ENCODE measurements at places on chromosomes 16 and 17. TPM values are rescaled to one million over a fixed set of nuclear protein-coding genes. Genes with fewer than 3 reads are reported as not detected.

DNA sequence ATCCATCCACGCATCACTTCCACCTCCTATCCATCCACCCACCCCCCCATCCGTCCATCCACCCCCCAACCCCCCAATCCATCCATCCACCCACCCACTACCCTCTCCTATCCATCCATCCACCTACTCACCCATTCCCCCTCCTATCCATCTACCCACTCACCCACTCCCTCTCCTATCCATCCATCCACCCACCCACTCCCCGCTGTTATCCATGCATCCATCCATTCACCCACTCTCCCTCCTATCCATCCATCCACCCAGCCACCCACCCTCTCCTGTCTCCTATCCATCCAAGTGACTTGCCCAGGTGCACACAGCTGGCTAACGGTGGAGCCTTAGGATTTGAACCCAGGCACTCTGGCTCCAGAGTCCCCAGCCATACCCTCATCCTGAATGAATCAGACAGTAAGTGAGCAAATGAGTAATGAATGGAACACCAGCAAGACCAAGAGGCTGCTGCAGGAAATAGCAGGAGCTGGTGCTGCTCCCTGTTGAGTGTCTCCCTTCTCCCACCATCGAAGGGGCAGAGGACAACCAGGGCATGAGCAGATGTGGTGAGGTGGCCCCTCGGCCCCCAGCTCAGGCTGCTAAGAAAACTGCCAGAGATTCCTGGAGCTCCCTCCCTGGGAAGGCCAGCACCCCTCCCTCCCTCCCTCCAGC lies 62.5 kb downstream of the LITAF start:
- no peak for DNase-seq

The MYO15B gene
- total RNA-seq, result 787 TPM

GRCh38 chr17:6588165-6588564 lies 31.8 kb upstream of the PITPNM3 start:
- DNase-seq, result no peak

DNA sequence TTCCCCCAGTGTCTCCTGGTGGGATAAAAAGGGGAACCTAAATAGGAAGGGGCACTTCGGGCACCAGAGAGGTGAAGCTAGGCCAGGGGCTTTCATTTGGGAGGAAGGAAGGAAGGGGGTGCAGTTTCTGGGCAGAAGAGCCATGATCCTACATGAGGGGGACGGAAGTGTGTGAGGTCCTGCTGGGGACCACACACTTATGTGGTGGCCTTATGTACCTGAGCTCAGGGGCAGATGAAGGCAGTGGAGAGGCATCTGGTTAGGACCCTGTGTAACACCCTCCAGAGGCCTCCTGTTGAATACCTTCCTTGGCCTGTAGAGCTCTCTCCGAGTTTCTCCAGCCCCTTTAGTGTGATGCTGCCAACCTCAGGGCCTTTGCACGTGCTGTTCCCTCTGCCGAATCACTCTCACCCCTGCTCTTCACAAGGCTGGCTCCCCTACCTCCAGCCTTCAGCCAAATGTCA lies 21.2 kb downstream of the IGFBP4 start:
- DNase-seq, result no peak

The NUP85 gene
- total RNA-seq, result 39.7 TPM

DNA sequence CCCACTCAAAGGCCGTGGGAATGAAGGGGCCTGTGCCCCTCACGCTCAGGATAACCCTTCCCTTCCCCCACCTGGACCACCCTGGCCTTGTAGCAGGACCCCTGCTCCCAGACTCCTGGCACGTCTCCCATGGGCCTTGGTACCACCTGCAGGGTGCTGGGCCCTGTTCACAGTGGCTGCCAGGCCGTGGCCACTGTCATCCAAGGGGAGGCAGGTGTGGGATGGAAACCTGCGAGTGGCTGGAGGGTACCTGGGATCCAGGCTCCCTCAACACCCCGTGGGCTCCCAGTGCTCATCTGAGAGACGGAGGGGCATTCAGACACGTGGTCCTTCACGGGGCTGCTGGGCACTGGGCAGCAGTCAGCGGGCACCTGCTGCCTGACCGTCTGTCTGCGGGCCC lies 75.6 kb upstream of the CIBAR2 start:
- DNase-seq, result no peak

- DNase-seq, result no peak
These were observed 21.5 kb downstream of the DCAF7 start for GRCh38 chr17:63571632-63572310.

GRCh38 chr16:1309888-1310831 lies 724 bp downstream of the UBE2I start:
- peak; percentile 65 for DNase-seq

- no peak for DNase-seq
These were observed 52.3 kb downstream of the CYB5D2 start for GRCh38 chr17:4195306-4195705.

DNA sequence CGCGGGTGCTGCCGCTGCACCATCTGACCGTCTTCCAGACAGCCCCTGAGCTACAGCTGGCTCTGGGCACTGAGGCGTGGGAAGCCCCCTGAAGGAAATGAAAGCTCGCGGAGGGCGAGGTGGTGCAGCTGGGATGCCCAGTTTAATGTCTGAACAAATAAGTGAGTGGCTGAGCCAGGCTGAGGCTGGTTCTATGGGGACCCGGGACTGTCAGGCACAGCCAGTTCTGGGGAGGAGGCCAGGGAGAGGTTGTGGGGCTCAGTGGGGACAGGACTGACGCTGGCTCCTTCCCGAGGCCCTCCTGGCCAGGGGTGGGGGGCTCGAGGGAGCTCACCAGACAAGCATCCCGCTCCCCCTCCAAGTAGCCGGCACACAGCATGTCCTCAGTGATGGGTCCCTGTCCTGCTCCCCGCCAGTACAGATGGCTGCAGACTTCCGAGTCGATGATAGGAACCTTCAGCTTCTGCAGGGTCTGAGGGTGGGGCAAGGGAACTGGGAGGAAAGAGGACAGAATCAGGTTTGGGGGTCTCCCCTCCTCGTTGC lies 4.4 kb downstream of the PRSS22 start:
- no peak for DNase-seq

DNA sequence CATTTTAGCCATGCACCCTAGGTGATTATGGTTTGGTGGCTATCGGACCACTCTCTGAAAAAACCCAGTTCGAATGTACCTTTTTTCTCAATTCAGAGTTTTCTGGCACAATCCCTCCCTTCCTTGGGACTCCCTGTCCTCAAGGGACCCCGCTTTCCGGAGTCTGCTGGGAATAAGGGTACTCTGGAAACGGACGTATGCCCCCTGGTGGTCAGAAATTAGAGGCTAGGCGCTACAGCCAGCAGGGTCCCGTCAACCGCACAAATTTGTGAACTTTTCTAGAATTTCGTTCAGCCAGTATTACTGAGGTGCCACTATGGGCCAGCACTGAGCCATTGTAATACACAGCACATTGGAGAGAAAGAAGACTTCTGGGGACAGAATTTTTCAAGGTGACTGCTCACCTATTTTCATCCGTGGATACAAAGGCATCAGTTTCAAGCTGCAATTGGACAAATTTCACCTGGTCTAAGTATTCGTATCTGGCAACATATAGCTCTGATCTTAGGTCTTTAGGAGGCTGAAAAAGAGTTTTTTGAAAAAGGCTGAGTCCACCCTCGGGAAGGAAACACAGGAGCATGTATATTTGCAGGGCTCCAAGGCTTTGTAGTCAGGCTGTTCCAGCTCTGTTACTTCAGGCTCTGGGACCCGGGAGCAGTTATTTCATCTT lies 27.1 kb upstream of the CRYBA1 start:
- peak; percentile 77 for DNase-seq

The HBA1 gene
- total RNA-seq, result 4.4 TPM

GRCh38 chr16:3934491-3935181 lies 54.1 kb upstream of the CREBBP start:
- no peak for DNase-seq

DNA sequence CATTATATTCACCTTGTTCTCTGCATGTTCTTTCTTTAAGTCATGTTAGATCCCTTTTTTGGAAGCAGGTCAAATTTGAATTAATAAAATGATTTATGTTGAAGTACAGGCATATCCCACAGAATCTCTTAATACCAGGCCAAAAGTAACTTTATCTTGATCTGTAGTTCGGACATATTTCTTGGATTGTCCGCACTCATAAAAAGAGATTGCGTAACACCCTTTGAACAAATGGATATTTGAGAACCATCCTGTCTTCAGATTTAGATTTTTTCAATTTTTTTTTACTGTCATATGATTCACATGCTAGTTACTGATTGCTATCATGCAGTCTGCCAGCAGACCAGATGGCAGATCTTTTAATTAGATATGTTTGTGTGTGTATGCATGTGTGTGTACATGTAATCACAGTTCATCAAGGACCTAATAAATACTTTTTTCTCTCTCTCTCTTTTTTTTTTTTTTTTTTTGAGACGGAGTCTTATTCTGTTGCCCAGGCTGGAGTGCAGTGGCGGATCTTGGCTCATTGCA lies 352.6 kb downstream of the WWOX start:
- no peak for DNase-seq

DNA sequence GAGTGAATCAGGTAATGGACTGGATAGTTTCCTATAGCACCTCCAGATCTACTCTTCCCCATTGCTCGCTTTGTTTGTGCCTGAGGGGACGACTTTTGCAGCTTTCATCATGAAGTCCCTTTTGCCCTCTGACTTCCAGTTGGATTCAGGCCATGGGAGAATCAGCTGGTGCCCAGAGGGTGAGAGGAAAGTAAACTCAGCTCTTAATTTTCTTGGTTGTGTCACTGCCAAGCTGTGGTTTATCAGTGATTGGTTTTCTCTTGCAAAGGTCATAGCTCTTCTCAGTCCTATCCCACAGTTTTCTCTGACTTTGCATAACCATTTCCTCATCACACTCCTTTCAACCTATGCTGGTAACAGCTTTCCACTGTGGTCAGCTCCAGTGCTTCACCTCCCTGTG lies 200.1 kb downstream of the KCNJ2 start:
- no peak for DNase-seq

- no peak for DNase-seq
These were observed 9.4 kb downstream of the CWC25 start for GRCh38 chr17:38815576-38816193.

GRCh38 chr17:21129023-21129681 lies 2.4 kb downstream of the DHRS7B start:
- no peak for DNase-seq

- no peak for DNase-seq
These were observed 42.4 kb downstream of the RAI1 start for GRCh38 chr17:17723354-17724261.

DNA sequence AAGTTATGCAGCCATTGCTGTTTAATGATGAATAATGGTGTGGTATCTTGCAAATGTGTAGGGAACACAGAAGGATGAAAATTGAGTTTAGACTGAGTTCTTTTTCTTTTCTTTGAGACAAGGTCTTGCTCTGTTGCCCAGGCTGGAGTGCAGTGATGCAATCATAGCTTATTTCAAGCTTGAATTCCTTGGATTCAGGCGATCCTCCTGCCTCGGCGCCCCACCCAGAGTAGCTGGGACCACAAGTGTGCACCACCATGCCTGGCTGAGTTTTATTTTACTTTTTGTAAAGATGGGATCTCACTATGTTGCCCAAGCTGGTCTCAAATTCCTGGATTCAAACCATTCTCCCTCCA lies 74.6 kb upstream of the TBC1D3K start:
- no peak for DNase-seq

DNA sequence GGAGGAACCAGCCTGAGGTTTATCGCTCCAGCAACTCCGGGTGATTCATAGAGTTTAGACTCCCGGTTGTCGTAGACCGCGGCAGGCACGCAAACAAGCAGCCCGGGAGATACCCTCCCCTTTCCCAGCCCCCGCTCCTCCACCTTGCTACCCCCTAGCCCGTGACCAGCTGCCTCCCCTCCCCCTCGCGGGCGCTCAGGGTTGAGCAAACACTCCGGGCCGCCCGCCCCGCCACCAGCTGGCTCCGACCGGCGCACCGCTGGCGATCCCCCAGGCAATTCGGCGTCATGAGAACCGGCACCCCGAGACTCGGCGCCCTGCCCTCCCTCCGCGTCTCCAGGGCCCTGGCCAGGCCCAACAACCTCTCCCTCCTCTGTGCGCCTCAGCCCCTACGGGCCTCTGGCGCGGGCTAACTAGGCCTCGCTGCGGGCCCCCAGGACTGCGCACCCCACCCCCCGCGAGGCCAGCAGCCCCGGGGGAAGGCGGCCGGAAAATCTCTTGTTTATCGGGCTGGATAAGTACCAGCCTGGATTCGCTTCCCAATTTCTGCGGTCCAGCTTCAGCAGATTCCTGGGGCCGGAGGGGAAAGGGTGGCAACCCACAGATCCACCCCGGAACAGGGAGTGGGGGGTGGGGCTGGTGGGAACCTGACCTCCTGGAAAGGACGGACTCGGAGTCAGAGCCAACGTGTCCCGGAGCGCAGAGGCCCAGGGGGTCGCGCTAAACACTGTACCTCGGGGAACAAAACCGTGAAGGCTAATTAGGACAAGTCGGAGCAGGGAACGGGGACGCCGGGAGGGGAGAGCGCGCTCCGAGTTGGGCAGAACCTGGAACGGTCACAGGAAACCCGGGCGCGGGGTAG lies 951 bp upstream of the GPRC5C start:
- DNase-seq, result peak; percentile 84

GRCh38 chr17:76545918-76546555 lies 6.2 kb downstream of the PRCD start:
- DNase-seq, result no peak

DNA sequence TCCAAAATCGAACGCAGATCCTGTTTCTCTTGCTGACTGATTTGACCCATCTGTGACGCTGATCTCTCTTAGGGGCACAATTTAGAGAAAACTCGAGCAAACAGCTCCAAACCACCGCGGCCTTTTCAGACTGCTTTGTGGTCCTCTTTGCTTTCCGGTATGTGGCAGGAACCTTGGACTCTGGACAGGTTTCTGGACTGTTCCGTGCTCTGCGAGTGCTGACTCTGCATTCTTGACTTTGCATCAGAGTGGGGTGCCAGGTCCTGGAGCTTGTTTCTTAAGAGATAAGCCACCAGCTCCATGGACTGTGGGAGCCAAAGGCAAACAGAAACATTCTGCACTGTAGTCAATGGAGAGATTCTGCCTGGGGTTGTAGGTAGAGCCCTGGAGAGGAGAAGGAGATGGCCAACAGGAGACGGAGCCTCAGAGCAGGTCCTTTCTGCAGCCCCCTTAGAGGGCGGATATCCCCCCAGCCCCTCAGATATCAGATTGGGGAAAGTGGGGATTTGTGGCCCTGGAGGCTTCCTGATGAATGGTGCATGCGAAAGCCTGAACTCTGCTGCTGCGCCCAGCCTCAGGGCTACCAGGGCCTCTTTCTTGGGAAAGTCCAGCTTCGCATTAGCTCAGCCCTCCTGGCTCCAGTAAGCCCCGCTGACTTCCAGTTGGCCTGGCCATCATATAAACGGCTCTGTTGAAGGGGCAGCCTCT lies 65.6 kb downstream of the WIPI1 start:
- no peak for DNase-seq

DNA sequence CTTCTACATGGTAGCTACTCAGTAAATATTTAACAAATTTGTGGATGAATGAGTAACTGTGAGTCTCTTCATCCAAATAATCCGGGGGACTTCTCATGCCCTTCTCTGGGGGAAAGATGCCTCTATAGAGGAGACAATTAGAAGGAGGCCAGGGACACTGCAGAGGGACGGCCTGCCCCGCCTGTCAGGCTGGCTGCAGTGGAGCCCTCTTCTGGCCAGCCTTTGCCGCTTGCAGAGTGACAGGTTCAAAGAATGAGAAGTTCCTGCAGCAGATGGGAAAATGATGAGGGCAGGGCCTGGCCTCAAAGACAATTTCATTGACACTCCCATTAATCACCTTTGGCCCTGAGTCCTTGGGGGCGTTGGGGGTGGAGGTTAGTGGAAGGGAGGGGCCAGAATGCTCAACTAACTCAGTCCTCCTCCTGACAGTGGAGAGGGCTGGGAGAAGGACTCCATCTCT lies 339.0 kb downstream of the MAF start:
- DNase-seq, result peak; percentile 52
